ENCODE measurements at places on chromosomes 12 and 14. TPM values are rescaled to one million over a fixed set of nuclear protein-coding genes. Genes with fewer than 3 reads are reported as not detected.

TRAF3 gene
- 39.8 TPM for total RNA-seq

GRCh38 chr12:17841496-17841895 lies 248.5 kb downstream of the RERGL start:
- DNase-seq, result no peak

TNS2 gene
- 340 TPM for total RNA-seq

DNA sequence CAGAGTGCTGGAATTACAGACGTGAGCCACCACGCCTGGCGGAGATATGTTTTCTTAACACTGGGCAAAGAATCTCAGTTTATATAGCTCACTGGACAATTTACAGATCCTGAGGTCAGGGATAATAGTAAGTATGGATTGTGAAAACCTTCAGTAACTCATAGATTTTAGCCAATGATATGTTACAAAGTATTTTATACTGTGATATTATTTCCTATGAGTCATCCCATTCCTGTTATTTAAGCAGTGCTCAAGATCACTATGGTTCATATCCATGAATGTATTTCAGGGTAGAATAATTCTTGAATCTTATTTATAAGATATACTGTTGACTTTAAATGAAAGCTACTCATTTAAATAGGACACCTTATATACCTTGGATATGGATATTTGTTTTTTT lies 107.2 kb downstream of the RAD51B start:
- DNase-seq, result no peak

- DNase-seq, result no peak
Measured at GRCh38 chr14:36588788-36589187, 6.4 kb upstream of the NKX2-8 start.

DNA sequence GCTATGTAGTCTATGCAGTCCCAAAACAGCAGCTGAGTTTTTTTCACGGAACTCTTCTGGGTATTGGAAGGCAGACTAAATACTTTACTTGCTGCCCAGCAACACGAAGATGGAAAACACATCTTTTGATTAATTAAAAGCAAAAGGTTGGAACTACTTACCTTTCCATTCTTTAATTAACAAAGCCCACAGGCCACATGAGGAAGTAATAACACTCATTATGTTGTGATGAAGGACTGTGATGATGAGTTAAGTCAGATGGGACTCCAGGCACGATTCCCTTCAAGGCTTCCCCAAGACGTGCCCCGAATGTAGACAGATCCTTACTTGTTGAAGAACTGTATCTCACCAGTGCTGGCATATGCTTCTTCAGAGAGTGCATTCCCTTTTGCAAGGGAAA lies 129.0 kb downstream of the WIF1 start:
- DNase-seq, result no peak

- no peak for DNase-seq
Measured at GRCh38 chr14:34243001-34243400, 219.0 kb downstream of the SPTSSA start.

DNA sequence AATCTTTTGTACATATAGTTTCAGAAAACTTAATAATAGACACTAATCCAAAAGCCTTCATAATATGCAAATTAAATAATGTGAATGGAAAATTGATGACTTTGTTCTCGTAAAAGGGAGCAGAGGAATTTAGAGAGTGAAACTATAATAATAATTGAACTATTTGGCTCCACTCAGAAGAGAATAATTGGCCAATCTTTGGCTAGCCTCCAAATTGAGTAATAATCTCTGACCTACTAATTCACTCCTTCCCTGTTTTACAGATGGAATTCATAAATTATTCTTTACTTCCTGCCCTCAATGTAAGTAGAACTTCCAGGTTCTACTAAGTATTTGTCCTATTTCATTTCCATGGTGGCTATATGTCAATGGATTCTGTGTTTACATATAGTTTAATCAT lies 15.8 kb downstream of the TRIM9 start:
- DNase-seq, result no peak

RIMBP2 gene
- 3.1 TPM for total RNA-seq

GRCh38 chr14:87044807-87045206 lies 948.2 kb downstream of the GALC start:
- DNase-seq, result no peak

DNA sequence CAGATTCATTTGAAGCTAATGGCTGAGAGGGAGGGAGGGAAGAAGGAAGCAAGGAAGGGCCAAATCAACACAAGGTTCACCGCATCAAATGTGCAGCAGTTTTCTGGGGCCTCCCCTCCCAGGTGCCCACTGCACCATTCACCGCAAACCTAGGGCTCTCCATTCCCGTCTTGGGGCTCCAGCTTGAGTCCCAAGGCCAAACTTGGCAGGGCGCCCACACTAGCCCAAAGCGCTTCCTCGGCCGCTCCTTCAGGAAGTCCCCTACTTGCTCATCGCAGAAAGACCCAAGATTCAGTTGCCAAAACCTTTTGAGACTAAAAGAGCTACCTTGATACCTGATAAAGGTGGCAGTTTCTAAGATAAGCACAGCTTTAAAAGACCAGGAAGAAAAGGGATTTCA lies 140.5 kb upstream of the FKBP4 start:
- no peak for DNase-seq

GRCh38 chr12:93944201-93944600 lies 204.2 kb upstream of the PLXNC1 start:
- no peak for DNase-seq

INSM2 gene
- not detected for total RNA-seq
